ENCODE measurements at places on chromosomes 13 and 19. TPM values are rescaled to one million over a fixed set of nuclear protein-coding genes. Genes with fewer than 3 reads are reported as not detected.

ZNF320 gene
- 5.5 TPM for total RNA-seq

IRGC gene
- not detected for total RNA-seq

GIPR gene
- not detected for total RNA-seq

C1QTNF9 gene
- total RNA-seq: not detected

PDE4A gene
- 15.4 TPM for total RNA-seq

PLPPR3 gene
- total RNA-seq: 0.09 TPM
